ENCODE measurements at places on chromosomes 5 and 9.

- DNase-seq: no peak
These were observed 5.7 kb upstream of the IFNA21 start for GRCh38 chr9:21172156-21172555.

DNA sequence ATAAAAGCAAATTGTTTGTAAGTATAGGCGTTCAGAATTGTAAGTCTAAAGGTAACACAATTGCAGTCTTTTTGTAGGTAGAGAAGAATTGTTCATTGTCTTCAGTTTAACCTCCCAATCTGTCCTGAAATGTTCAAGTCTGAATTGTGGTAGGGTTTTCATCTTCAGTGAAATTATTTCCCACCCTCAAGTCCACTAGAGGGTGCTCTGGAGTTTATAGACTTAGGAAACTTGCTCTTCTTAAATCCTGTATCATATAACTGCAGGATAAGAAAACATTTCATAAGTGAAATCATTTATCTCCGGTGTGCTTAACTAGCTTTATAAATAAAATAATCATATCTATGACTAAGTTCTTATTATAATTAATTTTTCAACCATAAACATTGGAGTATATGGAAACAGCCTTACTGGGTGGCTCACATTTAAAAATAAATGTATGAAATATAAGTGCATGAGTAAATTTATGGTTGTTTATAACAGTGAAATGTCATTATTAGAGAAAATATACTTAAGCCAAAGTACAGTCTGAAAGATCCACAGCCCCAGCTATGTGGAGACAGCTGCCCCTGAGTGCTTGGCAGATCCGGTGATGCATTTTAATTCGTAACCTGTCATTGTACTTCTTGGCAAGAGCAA lies 182.4 kb upstream of the OTULINL start:
- peak; percentile 29 for DNase-seq

DNA sequence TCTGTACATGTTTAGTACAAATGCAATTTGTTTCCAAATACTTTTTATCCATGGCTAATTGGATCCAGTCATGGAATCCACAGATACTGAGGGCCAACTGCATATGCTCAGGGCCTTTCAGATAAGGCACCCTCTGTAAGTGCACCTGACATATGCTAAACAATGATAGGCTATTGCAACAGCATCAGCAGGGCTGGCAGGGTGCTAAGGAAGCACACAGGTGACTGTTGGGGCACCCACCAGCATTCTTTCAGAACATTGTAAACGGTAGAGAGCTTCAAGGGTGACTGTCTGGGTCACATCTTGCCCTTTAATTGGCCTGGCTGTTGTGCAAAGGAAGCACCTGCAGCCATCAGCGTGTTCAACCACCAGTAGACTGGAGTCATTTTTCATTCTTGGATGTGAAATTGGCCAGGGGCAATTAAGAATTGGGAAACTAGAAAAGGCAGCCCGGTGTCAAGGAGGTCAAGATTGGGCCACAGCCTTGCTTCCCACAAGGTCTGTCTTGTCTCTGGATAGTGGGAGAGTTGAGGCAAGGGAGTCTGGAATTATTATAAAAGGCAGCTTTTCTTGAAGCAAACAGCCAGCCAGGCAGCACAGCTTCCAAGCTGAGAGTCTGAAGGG lies 129.3 kb upstream of the RAI14 start:
- no peak for DNase-seq

DNA sequence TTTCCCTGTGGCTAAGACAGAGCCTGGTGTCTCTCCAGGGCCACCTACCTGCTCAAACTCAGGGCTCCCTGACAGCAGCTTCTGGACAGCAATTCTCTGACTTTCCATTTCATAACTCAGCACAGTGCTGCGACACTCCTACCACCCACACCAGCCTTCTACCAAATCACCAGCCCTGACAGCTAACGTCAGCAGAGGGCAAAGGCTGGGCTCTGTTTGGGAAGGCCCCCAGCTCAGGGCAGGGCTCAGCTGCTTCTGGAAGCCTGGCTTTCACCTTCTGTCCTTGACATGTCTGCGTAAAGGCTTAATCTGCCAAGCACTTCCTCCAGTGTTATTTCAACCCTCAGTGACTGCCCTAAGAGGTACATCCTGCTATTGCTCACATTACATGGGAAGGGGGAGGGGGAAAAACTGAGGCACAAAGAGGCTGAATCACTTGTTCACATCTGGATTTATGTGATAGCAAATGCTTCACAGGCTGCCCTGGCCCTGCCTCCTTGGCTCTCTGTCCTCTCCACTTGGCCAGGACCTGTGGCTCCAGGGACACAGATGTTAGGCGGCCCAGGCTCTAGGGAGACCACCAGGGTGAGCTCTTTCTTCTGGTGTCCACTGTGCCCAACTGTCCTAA lies 102.5 kb upstream of the PANK3 start:
- DNase-seq: peak; percentile 18

- no peak for DNase-seq
These were observed 27.6 kb downstream of the SEMA4D start for GRCh38 chr9:89470224-89470839.

GRCh38 chr5:16536246-16536645 lies 70.6 kb upstream of the ZNF622 start:
- no peak for DNase-seq
